ENCODE measurements at places on chromosomes 2 and 18. TPM values are rescaled to one million over a fixed set of nuclear protein-coding genes. Genes with fewer than 3 reads are reported as not detected.

Gene CD8B
- polyA plus RNA-seq = 1.1 TPM

Gene CCDC68
- 5.1 TPM for polyA plus RNA-seq

Gene ERFE
- not detected for polyA plus RNA-seq

Gene NYAP2
- polyA plus RNA-seq = 0.16 TPM

Gene SNTG2
- polyA plus RNA-seq = 1.5 TPM

Gene TANC1
- polyA plus RNA-seq = 20.4 TPM

Gene HRH4
- polyA plus RNA-seq = 0.03 TPM

Gene GPR17
- polyA plus RNA-seq = 2.0 TPM

Gene CCDC74B
- 3.9 TPM for polyA plus RNA-seq

Gene ALS2
- 9.9 TPM for polyA plus RNA-seq
